ENCODE measurements at places on chromosomes 5 and 9. TPM values are rescaled to one million over a fixed set of nuclear protein-coding genes. Genes with fewer than 3 reads are reported as not detected.

The EGFLAM gene
- total RNA-seq, result 1.7 TPM

The SLC28A3 gene
- total RNA-seq, result not detected

The BARHL1 gene
- not detected for total RNA-seq

The PCDHB9 gene
- 0.13 TPM for total RNA-seq

The NMUR2 gene
- not detected for total RNA-seq

The C9orf152 gene
- not detected for total RNA-seq

The PCA3 gene
- 2.2 TPM for total RNA-seq

The DIRAS2 gene
- not detected for total RNA-seq

Measured in thoracic aorta endothelial cell (primary cell).